CD4-positive, alpha-beta T cell treated with Interleukin-4 for 1 hour (primary cell): ENCODE measurements at places on chromosomes 6 and 20.

GRCh38 chr6:39859025-39859424, 66.8 kb downstream of the DAAM2 start:
- no peak for DNase-seq

GRCh38 chr20:37575884-37576283, 48.2 kb upstream of the BLCAP start:
- no peak for DNase-seq

DNA sequence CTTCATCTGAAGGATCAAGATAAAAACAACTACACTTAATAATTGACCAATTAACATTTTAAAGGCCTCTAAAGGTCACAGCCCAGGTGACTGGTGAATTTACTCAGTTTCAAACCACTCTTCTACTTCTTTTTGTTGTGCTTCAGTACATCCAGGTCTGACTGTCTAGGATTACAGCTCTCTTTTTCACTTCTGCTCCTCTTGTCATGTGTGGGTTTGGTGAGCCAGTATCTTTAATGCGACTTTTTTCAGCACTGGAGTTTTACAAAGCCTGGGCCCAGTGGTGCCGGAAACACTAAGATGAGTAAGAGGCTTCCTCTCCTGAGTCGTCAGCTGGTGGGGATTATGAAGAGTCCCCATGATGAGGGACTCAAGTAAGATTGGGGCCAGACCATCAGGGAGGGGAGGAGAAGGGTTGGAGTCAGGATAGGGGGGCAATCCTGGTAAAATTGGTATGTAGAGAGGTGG, 27.0 kb downstream of the HECA start:
- peak; percentile 54 for DNase-seq

DNA sequence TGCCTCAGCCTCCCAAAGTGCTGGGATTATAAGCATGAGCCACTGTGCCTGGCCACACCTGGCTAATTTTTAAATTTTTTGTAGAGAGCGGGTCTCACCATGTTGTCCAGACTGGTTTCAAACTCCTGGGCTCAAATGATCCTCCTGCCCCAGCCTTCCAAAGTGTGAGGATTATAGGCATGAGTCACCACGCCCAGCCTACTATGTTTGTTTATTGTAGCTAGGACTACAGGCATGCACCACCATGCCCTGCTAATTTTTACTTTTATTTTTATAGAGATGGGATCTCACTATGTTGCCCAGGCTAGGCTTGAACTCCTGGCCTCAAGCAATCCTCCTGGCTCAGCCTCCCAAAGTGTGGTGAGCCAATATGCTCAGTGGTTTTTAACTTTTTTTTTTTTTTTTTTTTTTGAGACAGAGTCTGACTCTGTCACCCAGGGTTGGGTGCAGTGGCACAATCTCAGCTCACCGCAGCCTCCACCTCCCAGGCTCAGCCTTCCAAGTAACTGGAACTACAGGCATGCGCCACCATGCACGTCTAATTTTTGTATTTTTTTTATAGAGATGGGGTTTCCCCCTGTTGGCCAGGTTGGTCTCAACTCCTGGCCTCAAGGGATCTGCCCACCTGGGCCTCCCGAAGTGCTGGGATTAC, 12.0 kb upstream of the DDX43 start:
- no peak for DNase-seq

- no peak for DNase-seq
These were observed 538 bp downstream of the FERMT1 start for GRCh38 chr20:6122111-6122872.
